OCI-LY7 (cell line): ENCODE measurements at places on chromosomes 12 and 14.
A peak's percentile ranks its signal among the peaks of the same experiment; 100 is the strongest.

GRCh38 chr14:103522649-103523574 is at the start of gene CKB:
Gene CKB (minus strand): TSS chr14:103522830. CDS start chr14:103522493, 337 bp downstream.
- DNase-seq, result no peak

- DNase-seq, result no peak
These were observed 422.6 kb downstream of the MDGA2 start for GRCh38 chr14:47252802-47253201.

DNA sequence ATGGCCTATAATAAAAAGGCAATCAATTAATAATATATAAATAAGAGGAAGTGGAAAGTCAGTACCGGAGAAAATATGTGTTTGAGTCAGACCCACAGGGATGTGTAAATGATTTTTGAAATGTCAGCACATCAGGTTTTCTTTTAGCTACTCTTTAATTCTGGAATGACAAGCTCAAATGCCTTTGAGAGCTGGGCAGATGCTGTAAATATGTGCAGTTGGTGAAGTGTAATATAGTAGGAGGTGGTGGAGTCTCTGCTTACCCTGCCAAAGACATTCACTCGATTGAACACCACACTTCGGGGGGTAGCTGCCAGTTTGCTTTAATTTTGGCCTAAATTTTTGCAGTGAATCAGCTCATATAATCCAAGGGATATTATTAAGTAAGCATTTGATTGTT is 93.0 kb downstream of the PLEKHA5 start:
- DNase-seq, result no peak

DNA sequence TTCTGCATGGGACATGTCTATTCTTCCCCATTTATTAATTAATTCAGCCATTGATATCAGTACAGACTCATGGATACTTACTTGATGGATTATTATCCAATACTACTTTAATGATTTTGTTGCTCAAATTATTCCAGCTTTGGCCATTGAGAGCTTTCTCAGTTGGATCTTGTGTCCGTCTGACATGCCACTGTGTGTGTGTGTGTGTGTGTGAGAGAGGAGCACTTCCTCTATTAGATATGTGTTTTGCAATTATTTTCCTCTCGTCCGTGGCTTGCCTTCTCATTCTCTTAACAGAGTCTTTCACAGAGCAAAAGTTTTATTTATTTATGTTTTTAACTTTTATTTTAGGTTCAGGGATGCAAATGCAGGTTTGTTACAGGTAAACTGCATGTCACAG is 194.2 kb downstream of the ADGRD1 start:
- DNase-seq, result no peak

DNA sequence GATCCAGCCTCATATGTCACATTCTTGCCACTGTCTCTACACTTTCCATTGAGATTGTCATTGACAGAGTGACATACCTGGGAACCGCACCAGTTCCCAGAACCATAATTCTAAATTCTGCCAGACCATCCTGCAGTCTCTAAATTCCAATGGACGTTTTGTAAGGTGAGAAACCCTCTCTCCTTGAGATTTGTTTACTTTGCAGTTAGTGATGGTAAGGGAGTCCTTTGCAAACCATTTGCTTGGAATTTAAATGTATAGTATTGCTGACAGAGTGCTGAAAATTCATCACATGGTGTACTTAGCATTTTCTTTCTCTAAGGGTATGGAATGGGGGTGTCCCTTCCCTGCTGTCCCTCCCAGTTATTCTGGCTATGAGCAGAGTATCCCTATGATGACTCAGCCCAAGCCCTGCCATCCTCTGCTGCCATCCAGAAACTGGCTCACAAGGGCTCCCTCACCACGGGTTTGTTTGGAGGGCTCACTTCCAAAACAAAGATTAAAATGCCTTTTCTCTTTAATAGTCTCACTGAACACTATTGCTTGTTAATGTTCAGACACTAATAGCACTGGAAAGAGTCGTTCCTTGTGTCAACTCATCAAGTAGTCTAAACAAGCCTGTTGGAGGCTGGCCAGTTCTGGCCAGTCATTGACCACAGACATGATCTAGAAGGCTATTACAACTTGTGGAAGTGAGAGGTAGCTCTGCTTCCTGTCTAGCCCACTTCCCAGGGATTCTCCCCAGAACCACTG is 129.0 kb upstream of the HMGA2 start:
- no peak for DNase-seq

DNA sequence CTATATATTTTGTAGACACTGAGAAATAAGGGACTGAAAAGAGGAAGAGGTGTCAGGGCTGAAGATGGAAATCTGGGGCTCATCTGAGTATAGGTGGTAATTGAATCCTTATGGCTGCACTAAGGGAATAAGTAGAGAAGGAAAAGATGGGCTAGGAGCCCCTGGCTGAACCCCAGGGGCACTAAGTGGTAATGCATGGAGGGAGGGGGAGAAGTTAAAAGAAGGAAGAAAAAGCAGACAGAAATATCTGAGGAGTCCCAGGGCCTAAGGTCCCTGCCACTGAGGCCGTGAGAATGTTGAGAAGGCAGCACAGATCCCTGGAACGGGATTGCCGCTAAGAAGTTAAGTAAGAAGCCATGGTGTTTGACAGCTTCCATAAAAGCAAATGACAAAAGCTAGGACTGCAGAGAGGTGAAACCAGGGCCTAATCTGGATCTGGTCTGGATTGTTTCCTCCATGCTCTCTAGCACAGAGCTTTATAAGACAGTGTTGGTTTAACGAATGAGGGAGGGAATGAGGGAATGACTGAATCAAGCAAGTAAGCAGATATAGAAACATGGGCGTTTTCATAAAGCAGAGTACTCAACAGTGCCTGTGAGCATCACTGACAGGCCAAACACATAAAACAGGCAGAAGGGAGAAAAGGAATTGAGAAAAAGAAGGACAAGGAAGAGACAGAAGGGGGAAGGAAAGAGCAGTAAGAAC is 92.9 kb downstream of the HMGA2 start:
- DNase-seq, result no peak

DNA sequence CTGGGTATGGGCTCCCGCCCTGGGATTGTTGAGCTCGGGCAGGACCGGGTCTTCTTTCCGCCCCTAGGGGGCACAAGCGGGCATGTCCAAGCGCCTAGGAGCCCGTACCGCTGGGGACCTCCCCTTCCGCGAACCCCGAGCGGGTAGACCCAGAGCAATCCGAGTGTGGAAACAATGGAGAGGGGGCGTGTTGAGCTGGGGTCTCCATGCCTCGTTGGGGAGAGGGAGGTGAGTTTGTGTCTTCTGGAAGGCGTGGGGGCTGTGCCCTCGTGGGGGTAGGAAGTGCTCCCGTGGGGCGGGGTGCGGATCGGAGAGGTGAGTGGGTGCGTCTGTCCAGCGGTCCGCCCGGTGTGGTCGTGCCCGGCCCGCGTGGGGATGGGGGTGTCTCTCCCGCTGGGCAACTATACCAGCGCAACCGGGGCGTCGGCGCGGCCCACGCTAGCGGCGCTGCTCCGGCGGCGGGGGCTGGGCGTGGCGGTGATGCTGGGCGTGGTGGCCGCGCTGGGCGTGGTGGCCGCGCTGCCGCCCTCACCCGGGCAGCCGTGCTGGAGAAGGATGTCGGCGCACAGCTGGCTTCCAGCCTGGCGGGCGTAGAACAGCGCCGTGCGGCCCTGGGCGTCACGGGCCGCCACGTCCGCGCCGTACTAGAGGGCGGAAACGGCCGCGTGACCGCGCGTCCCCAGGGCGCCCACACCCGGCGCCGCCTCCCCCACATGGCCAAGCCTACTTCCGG is 12.2 kb downstream of the AGAP2 start:
- DNase-seq, result no peak

DNA sequence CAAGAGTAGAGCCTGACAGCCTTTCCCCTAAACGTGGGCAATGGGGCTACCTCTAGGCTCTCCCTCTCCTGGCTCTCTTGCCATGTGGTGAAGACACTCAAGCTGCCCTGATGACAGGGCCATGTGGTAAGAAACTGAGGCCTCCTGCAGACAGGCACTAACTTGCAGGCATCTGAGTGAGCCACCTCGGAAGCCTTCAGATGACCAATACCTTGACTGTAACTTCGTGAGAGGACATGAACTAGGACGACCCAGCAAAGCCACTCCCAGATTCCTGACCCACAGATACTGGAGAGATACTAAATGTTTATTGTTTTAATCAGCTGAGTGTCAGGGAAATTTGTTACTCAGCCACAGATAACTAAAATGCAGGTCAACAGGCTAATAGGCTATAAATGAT is 96.4 kb downstream of the EFCAB11 start:
- DNase-seq, result no peak

DNA sequence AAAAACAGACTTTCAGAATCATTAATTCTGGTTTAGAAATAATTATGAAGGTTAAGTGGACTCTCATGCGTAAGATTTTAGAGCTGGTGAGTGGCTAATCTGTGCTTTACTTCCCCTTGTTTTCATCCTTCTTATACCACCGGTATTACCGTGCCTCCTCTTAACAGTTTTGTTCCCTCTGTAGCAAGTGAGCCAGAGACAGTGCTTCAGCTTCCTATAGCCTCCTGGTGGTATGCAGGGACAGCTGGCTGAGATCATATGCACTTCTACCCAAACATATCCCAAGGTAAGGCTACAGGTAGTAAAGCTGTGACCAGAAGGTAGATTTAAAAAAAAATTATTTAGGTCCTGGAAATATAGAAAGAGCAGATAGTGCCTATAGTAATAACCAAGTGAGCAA is 55.2 kb downstream of the PDE3A start:
- no peak for DNase-seq

DNA sequence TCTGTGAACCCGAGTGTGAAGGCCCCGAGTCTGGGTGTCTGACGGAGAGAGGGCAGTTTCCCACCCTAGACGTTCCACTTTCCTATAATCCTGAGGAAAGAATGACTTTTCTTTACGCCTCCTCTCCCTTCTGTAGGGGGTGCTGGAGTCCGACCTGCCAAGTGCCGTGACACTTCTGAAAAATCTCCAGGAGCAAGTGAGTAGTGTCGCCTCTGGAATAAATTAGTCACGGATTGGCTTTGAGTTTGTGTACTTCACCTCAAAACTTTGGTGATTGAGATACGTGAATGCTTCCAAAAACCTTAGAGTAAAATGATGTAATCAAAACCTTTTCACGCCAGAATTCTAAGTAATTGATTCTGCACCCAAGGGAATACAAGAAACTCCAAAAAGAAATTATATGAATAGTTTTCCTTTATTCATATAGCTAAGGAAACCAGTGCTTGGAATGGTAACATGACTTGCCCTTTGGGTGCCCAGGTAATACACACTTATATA is 452 bp downstream of the NGDN start:
- no peak for DNase-seq

GRCh38 chr12:39012870-39013269 is 107.5 kb upstream of the CPNE8 start:
- DNase-seq, result no peak

GRCh38 chr14:69048456-69048855 is 69.4 kb upstream of the ACTN1 start:
- no peak for DNase-seq

- DNase-seq, result no peak
These were observed 1098.0 kb downstream of the BCL11B start for GRCh38 chr14:98174041-98174440.

DNA sequence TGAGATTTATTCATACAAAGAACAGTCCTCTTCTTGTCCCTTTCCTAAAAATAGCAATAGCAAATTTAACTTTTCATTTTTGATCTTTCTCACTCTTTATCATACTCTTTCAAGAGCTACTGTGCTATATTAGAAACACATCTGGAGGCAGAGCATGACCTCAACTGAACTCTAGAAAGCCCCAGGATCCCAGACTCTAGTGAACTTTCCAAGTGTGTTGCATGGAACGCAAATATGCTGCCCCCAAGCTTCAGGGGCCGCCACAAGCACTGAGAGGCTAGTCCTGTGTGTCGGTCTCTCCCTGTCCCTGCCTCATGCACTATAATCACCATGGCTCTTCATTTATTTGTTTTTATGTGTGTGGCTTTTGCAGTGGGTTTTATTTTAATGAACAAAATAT is 38.7 kb upstream of the ZNF641 start:
- no peak for DNase-seq

- no peak for DNase-seq
These were observed 109.7 kb downstream of the GPATCH2L start for GRCh38 chr14:76261371-76261811.

DNA sequence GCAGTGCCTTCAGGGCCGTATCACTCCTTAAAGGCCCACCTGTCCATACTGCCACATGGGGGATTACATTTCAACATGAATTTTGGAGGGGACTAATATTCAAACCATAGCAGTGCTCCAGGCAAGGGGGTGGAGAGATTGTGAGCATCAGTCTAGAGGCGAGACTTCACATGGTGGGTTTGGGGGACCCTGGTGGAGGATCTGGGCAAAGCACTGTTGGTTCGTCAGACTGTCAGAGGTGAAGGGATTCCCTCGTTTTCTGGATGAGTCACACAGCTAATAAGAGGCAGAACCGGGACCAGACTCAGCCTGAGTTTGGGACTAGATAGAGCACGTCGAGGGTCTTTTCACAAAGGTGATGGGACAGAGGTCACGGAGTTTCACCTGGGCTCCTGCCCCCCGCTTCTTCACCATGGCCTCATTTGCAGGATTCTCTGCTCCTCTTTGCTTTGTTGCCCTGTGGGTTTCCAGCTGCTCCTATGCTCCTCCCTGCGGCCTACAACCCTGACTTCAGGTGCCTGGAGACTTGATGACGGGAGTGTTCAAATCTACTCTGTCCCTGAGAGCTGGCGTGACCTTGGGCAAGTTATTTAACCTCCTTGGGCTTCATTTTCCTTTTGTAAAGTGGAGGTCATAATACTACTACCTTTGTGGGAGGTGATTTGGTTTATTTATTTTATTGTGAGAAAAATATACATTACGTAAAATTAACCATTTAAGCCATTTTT is 41.5 kb downstream of the TEAD4 start:
- no peak for DNase-seq

DNA sequence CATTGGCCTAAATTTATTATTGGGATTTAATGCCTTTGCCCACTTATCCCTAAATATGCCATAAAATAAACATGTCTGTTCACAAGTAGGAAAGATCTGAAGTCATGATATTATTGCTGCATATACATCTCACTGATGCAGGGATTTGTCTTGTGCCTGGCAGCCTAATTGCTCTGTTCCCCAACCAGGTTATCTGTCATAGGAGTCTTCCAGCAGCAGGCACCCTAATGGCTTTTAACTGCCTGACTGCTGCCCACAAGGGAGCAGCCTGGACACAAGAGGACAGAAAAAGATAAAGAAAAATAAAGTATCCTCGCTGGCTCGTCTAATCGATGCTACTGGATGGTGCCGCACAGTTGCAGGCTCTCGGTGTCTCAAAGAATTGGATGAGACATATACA is 337.6 kb upstream of the FAR2 start:
- no peak for DNase-seq

- DNase-seq, result no peak
These were observed 943 bp upstream of the MGAT4C start for GRCh38 chr12:86257134-86257533.

- peak; percentile 33 for DNase-seq
These were observed 269.9 kb upstream of the PLEKHG7 start for GRCh38 chr12:92432724-92433441.

- DNase-seq, result peak; percentile 30
These were observed 68.8 kb upstream of the SFSWAP start for GRCh38 chr12:131642101-131642540.

DNA sequence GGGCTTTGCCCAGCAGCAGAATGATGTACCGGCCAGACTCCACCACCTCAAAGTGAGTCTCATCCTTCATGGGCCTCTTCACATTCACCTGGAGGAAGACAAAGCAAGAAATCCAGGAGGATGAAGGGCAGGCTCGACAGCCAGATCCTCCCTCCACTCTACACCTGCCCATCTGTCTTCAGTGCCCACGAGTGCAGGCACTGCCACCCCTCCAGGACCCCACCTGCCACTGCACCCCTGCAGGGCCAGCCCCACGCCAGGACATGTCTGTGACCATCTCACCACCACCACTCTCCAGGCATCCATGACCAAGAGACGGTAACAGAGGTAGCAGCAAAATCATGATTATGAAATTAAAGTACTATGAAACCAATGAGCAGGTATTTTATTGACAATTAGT is 84.3 kb upstream of the ANO2 start:
- DNase-seq, result no peak
